ENCODE measurements at places on chromosomes 1 and 21. TPM values are rescaled to one million over a fixed set of nuclear protein-coding genes. Genes with fewer than 3 reads are reported as not detected.

DCDC2B gene
- not detected for total RNA-seq

GRCh38 chr1:223269006-223269405 is 95.0 kb downstream of the SUSD4 start:
- H3K4me3 ChIP-seq: no peak overlapping the region
- no peaks in the 10 kb centered on the region for H3K36me3 ChIP-seq
- H3K27ac ChIP-seq: no peak overlapping the region
- no peaks in the 10 kb centered on the region for H3K4me1 ChIP-seq
- peaks cover 10% of the 10 kb centered on the region for H3K27me3 ChIP-seq

- no peaks in the 10 kb centered on the region for H3K36me3 ChIP-seq
- H3K4me1 ChIP-seq: peaks cover 35% of the 10 kb centered on the region
- H3K27ac ChIP-seq: no peak overlapping the region
- no peak overlapping the region for H3K4me3 ChIP-seq
- no peak for DNase-seq
These were observed 43.2 kb upstream of the LBR start for GRCh38 chr1:225471109-225471452.

DNA sequence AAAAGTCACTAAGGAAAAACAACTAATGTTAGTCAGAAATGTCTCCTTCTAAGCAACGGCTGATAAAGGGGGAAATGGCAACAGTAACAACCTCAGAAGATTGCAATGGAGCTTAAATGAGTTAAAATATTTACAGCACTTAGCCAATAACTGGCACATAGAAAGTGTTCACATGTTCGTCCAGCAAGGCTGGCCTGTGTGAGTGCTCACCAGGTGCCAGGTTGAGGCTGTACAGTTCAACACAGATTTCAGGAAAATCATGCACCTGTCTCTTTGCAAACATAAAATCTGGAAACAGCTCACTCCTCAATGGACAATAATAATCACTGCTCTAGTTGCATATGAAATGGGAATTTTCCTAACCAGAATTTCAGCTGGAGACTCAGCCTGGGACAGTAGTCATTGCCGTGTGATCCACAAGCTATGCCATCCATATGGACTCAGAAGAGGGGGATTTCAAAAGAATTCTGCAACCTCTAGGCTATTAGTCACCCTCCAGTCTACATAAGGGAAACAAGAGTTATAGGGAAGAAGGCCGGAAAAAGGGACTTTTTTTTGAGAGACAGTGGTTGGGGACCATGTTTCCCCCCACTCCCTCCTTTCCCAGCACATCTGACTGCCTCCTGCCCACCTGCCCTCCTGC is 68.6 kb downstream of the SYDE2 start:
- H3K27me3 ChIP-seq: peaks cover 2% of the 10 kb centered on the region
- no peak overlapping the region for H3K27ac ChIP-seq
- no peak overlapping the region for H3K4me3 ChIP-seq

DNA sequence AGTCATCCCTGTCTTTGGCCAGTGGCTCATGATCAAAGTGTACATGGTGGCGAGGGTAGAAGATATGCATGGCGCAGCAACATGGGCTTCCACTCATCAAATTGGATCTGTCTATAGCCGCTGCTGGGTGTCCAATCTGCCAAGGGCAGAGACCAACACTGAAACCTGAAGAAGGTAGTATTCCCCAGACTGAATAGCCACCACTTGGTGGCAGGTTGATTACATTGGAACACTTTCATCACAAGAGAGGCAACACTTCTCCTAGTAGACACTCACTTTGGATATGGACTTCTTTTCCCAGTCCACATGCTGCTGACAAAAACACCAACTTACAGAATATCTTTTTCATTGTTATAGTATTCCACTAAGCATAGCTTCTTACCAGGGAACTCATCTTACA is 22.4 kb upstream of the PPM1J start:
- H3K4me3 ChIP-seq: no peak overlapping the region
- H3K27me3 ChIP-seq: peaks cover 39% of the 10 kb centered on the region
- no peak overlapping the region for H3K27ac ChIP-seq
- DNase-seq: no peak
- H3K36me3 ChIP-seq: no peaks in the 10 kb centered on the region
